ENCODE measurements at places on chromosomes 5 and 9.

DNA sequence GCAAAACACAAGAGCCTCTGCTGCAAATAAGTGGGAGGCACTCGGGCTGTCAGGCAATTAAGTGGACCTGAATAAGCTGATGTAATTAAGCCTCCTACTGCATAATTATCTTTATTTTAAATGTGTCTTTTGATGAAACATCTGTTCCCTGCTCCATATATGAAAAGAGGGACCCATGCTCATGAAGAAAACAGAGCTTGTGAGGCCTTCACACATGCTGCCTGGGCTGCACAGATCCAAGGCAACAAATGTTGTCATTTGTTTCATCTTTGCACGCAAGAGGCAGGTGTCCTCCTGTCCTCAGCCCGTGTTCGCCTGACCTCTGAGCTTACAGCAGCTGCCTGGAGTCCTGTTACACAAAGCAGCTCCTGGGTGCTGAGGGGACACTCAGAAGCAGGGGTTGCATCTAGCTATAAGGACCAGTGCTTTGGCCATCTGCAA is 381.1 kb downstream of the ZNF608 start:
- no peak for DNase-seq

GRCh38 chr5:176687881-176688280 is 40.6 kb downstream of the TSPAN17 start:
- DNase-seq = no peak

DNA sequence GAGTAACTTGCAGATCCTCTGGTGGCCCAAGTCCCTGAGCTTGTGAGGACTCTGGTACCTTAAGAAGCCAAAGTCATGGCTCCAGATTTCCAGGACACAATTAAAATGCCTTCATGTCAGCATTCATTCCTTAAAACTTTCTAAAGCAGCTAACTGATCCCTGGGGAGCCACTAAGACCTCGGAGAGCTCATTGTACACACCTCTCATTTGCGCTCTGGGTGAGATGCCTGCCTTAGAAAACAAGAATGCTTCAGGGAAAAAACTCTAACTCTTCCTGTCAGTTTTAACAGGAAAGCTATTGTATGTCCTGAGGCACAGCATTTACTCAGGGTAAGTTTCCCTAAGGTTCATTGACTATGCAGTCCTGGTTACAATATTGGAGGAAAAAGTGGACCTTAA is 285.0 kb downstream of the EFNA5 start:
- no peak for DNase-seq

- DNase-seq = no peak
Measured at GRCh38 chr5:139474890-139475791, 4.3 kb downstream of the SMIM33 start.

- no peak for DNase-seq
Measured at GRCh38 chr9:89731262-89732182, 126.7 kb downstream of the GADD45G start.

- DNase-seq = no peak
Measured at GRCh38 chr9:87445646-87446045, 52.0 kb upstream of the DAPK1 start.

DNA sequence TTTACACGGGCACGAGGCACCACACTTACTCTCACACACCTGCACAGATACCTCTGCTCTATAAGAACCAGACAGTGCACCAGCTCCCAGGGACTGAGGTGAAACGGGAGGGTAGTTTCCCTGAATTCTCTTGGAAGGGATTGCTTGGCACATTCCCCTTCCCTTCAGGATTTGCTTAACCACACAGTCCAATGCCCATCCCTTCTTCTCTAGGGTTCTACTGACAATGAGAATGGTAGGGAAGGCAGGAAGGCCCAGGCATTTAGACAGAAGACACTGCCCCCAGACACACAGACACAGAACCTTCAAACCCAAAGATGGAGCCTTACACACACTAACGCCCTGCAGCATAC is 704 bp upstream of the LHX6 start:
- DNase-seq = no peak

- peak; percentile 87 for DNase-seq
Measured at GRCh38 chr9:126722252-126722921, 82.5 kb upstream of the ZBTB43 start.

DNA sequence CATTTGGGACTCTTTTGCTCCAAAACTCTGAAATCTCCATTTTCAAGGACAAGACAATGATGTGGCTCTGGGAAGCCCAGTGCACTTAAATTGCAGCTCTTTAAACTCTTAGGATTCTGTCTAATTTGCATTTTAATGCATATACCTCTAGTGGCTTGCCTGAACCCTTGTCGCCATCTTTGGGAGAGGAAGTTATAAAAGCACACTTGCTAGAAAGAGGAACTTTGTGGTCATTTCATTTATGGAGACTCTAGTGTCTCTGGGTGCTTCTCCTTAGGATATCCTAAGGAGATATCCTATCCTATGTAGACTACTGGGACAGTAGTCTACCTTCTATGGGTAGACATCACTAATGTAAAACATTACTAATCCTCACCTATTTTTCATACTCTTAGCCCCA is 77.3 kb upstream of the SLC1A3 start:
- DNase-seq = no peak

DNA sequence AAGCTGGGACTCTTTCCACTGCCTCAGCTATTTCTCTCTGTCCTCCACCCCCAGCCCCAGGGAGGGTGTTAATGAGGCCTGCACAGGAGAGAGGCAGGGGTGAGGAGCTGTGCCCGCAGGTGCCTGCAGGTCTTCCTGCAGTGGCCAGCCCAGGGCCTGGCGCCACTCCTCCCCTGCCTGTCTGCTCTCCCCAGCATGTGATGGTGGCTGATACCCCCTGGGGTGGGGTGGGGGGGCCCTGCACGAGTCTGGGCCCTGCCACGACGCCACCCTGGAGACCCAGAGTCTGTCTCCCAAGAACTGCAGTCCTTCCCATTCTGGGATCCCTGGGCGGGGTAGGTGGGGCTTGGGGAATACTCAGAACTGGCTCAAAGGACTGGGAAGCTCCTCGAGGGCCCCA is 166.4 kb upstream of the SMIM23 start:
- no peak for DNase-seq

GRCh38 chr5:101160002-101160401 is 256.9 kb upstream of the ST8SIA4 start:
- no peak for DNase-seq

- no peak for DNase-seq
Measured at GRCh38 chr5:116546033-116546742, 28.4 kb downstream of the SEMA6A start.

DNA sequence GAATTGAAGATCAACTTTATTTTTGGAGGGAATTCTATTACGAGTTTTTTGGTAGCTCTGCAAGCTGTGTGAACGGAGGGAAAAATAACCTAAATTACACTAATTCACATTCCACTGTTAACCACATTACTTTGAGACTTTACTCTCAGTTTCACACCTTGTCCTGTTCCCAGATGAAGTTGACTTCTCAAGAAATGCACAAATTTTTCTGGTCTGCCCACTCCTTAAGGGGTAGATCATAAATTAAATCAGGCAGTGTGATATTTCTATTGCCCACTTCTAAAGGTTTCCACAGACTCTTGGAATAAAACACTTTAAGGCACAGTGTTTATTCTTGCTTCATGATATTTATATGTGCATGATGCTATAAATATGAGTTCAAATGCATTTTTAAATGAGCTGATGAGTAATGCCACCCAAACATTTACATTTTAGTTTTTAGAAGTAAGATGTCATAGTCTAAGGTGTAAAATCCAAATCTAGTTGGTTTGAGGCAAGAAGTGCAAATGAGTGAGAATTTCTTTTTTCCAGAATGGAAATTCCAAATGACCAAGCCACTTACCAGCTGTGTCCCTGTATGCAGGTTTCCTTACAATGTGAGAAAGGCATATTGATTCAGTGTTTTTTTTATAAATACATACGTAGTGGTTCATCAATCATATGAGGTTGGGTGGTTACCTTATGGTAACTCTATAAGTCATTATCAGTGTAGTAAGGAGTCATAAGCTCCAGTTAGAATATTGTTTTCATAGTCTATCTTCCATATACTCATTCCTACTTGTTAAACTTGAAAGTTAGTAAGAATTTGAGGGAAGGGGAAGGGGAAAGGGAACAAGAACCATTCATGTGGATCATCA is 437.7 kb upstream of the MEF2C start:
- DNase-seq = no peak

- DNase-seq = no peak
Measured at GRCh38 chr5:158914008-158915000, 185.4 kb downstream of the EBF1 start.

GRCh38 chr5:64767959-64768357 is 533 bp downstream of the SREK1IP1 start:
- DNase-seq = peak; percentile 7

DNA sequence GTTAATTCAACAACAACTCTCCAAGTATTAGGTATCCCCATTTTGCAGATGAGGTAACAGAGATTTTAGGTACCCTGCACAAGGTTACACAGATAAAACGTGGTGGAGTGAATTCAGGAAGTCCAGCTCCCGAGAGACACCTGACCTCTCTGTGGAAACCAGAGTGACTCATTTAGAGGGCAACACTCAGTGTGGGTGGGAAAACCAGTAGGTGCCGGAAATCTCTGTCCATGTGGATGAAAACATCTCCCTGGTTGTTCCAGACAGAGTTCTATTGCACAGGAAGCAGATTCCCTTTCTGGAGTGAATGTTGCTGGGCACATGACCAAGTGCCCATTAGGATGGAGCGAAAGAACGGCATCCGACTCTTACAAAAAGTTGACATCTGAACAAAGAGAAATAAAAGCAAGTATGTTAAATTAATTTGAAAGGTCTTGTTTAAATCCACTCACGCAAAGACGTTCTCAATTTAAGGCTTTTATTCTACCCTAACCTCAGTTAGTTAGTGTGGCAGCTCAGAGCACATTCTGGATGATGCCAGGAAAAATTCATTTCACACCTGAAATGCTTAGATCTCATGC is 391.9 kb upstream of the WWC1 start:
- no peak for DNase-seq

DNA sequence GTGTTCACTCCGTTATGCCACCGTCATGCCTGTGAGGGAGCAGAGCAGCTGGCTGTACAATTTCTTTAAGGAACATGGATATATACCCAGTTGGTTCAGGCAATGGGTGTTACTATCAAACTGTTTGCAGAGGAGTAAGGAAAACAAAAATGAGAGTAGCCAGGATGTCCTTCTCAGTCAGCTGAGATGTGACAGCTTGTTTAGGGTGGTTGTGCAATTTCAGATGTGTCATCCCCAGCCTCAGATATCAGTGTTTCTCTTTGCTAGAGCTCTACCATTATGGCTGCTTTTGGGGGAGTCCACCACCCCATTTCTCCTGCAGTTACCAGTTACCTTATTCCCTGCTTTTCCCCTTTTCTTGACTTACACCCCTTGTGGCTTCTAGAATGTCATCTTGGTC is 135.2 kb upstream of the SLC24A2 start:
- no peak for DNase-seq

GRCh38 chr5:135693371-135693955 is 114.7 kb upstream of the CXCL14 start:
- DNase-seq = no peak

DNA sequence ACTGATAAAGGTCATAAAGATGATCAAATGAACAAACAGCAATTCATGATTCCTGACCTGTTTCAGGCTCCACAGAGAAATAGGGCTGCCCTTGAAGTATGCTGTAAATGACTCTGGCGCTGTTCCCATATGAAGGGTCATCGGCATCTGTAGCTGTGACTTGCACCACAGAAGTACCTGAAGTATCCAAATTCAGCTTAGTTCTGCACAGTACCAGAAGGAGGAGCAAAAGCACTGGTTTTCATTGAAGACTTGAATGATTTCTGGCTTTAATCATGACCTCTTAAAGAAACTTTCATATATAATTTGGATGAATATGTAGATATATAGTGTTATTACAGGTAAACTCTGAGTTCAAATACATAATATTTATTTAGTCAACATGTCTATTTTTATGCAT is 109.1 kb downstream of the CDH10 start:
- DNase-seq = peak; percentile 14

- DNase-seq = no peak
Measured at GRCh38 chr5:1294206-1294834, 548 bp downstream of the TERT start.

- DNase-seq = no peak
Measured at GRCh38 chr9:81390792-81391456, 298.4 kb downstream of the TLE1 start.

DNA sequence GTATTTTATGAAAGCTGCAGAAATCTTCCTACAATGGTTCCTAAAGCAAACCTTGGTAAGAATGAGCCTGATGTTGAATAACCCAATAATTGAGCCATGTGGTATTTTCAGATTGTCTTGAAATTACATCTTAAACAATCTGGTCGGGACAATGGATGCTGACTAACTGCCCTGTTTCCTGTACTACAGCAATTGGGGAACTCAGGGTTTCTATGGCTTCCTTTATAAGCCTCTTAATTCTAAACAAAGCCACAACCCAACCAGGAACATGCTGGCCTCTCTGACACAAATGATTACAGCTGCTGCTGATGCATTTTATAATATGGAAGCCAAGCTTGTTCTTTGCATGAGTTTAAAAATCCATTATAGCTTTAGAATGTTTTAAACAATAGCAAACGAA is 30.2 kb downstream of the PTPN3 start:
- DNase-seq = no peak

DNA sequence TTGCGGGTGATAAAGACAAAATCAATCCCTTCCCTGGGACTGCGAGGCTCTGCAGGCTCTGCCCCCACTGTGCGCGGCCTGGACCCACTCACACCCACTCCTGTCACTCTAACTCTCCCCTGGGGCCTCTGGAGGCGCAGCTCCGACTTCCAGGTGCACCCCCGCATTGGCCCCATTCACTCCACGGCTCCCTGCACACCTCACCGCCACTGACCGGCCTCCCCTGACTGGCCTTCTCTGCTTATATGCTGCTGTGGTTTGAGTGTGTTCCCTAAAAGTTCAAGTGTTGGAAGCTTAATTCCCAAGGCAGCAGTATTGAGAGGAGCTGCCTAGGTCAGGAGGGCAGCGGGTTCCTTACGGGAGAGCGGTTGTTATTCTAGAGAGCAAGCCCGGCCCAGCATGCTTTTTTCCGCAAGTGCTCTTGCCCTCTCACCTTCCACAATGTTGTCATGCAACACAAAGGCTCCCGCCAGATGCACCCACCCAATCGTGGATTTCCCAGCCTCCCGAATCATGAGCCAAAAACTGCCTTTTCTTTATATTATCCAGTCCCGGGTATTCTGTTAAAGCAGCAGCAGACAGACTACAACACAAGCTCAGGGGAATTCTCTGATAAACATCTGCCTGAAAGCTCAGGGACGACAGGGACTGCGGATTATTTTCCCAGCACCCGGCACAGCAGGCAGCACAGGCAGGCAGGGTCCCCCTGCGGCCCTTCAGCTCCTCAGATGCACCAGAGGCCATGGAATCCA is 73.5 kb upstream of the LRRTM2 start:
- no peak for DNase-seq

- DNase-seq = no peak
Measured at GRCh38 chr9:16915126-16915831, 44.8 kb upstream of the BNC2 start.

All from ACHN (cell line).